Stimulated activated CD8-positive, alpha-beta memory T cell treated with anti-CD3 and anti-CD28 coated beads, Interleukin-4, amount 100 ng/mL, for 1 hour (primary cell): ENCODE measurements at places on chromosomes 6 and 20.

DNA sequence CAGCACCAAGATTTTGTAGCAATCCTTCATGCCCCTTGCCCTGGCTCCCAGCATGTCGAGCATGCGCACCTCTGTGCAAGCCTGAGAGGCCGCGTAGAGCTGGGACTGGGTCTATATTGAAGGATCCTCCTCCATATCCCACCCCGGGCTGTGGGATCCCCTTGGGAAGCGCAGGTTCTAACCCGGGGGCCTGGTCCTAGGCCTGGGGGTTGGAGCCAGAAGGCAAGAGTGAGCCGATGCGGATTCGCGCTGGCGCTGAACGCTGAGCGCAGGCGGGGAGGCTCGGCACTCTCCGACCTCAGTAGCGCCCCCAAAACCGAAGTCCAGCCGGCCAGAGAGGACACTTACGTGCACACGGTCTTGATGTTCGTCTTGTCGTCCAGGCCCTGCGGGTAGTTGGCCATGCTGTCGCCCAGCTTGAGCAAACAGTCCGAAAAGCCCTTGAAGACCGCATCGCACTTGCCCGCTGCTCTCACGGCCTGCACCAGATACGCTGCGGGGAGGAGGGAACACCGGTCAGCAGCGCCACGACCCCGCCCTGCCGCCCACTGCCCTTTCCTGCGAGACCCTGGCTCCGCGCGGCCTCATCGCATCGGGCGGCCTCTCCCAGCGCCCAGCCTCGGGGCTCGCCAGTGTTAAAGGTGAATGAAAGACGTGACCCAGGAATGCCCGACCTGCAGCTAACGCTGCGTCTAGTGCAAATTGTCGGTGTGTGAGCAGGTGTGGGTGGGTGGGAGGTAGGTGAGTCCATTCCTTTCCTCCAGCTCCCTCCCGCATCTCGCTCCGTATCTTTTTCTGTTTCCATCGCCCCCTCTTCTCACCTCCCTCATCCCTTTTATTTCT lies 4.5 kb downstream of the NRN1 start:
- no peak for DNase-seq

DNA sequence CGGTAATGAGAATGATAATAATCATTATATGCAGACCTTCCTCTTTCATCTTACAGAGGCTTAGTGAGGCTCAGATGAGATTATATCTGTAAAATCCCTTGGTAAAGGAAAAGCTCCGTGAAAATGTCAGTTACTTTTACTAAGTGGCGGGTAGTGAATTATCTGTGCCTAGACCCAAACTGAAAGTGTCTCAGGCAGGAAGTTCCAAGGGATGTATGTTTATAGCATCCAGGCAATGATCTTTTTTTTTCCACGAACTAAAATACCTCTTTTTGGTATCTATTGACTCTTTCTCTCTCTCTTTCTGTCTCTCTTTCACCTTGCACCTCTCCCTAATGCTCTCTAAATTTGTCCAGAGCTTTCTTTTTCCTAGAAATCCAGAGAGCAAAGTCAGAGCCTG lies 5.0 kb downstream of the TCF21 start:
- DNase-seq, result no peak

DNA sequence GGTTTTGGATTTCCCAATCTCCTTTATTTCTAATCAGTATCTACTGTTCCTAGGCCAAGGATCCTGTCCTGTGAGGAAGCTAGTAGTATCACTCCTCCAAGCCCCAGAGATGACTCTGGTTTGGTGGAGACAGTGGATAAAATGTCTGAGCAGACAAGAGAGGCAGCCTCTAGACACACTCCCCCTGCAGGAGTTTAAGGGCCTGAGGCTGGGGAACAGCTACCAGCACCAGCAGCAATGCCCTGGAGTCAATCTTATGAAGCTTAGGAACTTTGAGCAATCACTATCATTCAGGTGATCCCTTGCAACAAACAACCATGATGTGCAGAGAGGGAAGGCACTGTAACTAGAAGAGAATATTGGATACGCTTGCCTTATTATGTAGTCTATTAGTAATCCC lies 384.7 kb upstream of the ID4 start:
- no peak for DNase-seq

- DNase-seq, result no peak
Observed at GRCh38 chr6:37614491-37614890, 83.2 kb downstream of the MDGA1 start.

GRCh38 chr6:128599036-128599435 lies 78.6 kb upstream of the PTPRK start:
- DNase-seq, result no peak

DNA sequence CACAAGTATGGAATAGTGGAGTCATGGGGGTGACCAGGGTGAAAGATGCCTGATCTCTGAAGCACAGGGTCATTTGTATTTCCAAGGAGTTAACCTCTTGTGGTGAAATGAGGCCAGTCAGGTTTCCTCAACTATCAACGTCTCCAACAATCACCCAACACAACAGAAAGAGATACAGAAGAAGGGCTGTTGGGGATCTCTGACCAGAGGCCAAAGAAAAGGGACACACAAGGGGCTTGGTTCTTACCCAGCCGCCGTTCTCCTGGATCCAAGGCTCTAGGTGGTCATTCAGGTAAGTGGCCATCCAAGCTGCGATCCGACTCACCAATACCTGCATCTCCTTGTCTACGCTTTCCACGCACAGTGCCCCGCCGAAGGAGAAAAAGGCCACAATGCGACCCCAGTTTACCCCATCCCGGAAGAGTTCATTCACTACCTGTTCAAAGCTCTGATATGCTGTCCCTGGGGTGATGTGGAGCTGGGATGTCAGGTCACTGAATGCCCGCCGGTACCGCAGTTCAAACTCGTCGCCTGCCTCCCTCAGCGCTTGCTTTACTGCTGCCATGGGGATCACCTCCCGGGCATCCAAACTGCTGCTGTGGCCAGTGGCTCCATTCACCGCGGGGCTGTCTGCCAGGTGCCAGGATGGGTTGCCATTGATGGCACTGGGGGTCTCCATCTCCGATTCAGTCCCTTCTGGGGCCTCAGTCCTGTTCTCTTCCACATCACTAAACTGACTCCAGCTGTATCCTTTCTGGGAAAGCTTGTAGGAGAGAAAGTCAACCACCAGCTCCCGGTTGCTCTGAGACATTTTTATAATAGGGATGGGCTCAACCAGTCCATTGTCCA lies 1.0 kb downstream of the BCL2L1 start:
- DNase-seq, result no peak

- DNase-seq, result no peak
Observed at GRCh38 chr20:21228511-21228910, 74.6 kb upstream of the XRN2 start.

- no peak for DNase-seq
Observed at GRCh38 chr20:25065072-25065624, 7.2 kb upstream of the ACSS1 start.

GRCh38 chr6:140718021-140718420 lies 1343.6 kb upstream of the CITED2 start:
- no peak for DNase-seq

- DNase-seq, result no peak
Observed at GRCh38 chr6:116436586-116436985, 24.6 kb upstream of the CALHM6 start.

GRCh38 chr6:114559419-114559818 lies 216.6 kb upstream of the HS3ST5 start:
- no peak for DNase-seq

DNA sequence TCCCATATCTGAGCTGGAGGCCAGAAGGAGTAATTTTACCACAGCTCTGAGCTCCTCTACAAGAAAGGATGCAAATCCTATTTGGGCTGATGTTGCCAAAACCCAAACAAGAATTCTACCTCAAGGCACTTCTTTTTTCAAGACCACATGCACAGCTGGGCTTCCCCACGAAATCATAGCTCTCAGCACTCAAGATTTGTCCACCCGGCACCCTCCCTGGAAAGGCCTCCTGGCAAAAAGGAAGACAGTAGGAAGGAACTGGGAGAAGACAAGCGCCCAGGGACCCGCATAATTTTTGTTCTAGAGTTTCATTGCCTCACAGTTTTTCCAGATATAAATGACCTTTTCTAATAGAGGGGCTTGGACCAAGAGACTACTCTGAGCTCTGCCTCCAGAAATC lies 90.5 kb downstream of the BANF2 start:
- DNase-seq, result no peak

- no peak for DNase-seq
Observed at GRCh38 chr6:109912118-109912517, 66.0 kb upstream of the GPR6 start.

- no peak for DNase-seq
Observed at GRCh38 chr20:41350408-41350962, 9.9 kb downstream of the LPIN3 start.

DNA sequence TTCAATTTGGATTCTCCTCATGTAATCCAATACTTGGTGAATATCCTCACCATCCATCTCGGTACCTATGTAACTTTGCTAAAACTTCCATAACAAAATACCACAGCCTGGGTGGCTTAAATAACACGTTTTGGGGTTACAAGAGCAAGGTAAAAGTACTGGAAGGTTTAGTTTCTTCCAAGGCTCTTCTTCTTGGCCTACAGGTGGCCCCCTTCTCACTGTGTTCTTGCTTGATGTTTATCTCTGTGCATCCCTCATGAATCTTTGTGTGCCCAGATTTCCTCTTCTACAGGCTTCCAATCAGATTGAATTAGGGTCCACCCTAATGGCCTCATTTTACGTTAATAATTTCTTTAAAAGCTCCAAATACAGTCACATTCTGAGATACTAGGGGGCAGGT lies 163.3 kb upstream of the HCRTR2 start:
- no peak for DNase-seq

DNA sequence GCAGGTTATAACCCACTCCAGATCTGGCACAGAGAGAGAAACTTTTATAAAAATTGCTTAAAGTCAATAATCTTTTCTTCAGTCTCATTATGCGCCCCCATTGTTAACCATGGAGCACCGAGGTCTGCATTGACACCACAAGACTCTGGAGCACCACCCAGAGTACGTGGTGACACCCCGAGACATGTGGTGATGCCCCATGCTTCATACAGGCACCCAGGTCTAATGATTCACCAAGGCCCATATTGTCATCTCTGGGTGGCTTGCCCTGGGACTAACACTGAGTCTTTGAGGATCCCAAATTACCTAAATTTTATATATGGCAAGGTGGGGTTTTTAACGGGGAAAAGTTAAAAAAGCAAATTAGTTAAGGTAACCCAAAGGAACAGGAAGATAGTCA lies 31.1 kb downstream of the CD109 start:
- no peak for DNase-seq
